Stimulated activated CD4-positive, alpha-beta T cell treated with anti-CD3 and anti-CD28 coated beads, Interleukin-12 subunit alpha, Interleukin-12 subunit beta, amount 100 ng/mL, for 24 hours (primary cell): ENCODE measurements at places on chromosomes 11 and 22.

DNA sequence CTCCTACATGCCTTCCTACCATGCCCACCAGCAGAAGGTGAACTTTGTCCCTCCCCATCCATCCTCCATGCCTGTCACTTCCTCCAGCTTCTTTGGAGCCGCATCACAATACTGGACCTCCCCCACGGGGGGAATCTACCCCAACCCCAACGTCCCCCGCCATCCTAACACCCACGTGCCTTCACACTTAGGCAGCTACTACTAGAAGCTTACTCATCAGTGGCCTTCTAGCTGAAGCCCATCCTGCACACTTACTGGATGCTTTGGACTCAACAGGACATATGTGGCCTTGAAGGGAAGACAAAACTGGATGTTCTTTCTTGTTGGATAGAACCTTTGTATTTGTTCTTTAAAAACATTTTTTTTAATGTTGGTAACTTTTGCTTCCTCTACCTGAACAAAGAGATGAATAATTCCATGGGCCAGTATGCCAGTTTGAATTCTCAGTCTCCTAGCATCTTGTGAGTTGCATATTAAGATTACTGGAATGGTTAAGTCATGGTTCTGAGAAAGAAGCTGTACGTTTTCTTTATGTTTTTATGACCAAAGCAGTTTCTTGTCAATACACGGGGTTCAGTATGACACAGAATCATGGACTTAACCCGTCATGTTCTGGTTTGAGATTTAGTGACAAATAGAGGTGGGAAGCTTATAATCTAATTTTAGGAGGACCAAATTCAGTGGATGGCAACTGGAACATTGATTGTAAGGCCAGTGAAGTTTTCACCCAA, 56.1 kb downstream of the KCNJ1 start:
- no peak for DNase-seq

GRCh38 chr11:46480166-46480726, 88.7 kb upstream of the CHRM4 start:
- no peak for DNase-seq

GRCh38 chr22:48772286-48772907, 1055.3 kb downstream of the BRD1 start:
- DNase-seq, result no peak

DNA sequence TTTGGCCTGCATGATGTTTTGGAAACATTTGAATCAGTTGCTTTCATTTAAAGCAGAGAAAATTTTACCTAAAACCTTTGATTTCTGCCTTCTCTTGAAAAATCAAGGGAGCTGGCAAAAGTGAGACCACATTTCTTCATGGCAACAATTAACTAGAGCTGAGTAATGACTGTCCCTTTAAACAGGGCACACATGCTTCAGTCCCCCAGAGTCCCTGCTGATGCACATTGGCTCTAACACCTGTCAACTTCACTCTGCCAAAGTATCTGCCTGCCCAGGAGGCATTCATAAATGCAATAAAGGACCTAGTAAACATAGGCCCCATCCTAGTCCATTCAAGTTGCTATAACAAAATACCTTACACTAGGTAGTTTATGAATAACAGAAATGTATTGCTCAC, 87.1 kb upstream of the LDLRAD3 start:
- DNase-seq, result no peak

DNA sequence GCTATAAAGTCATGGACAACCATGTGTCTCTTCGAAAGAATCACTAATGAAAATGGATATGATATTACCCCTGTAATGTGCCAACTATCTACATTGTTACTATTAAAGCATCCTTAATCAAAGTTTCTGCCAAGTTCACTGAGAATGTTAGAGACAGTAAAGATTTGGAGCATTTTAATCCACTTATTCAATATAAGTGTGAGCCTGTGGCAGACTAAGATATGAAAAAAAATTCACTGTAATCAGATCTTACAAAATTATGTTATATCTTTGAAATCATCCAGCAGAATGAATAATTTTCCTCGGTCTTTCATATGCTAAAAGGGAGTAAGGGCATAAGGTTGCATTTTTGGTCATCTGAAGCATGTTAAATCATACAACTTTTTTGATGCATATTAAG, 49.9 kb downstream of the MAML2 start:
- no peak for DNase-seq

GRCh38 chr11:22878604-22879003, 18.3 kb upstream of the CCDC179 start:
- no peak for DNase-seq

DNA sequence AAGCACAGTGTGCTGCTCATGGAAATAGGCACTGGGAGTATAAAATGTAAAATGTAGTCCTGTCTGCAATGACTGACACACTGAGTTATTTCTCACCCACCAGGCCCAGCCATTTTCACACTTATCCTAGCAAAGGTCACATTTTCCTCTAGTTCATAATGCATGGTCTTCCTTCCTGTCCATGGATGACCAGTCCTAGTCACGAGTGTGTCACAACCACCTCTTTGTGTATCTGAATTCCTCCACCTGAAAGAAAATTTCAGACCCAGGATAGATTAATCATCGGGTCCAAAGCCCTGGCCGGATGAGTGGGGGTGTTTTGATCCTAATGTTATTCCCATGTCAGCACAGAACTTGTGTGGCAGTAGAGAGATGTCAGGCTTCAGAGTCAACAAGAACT, at the start of gene MRGPRX4:
Gene MRGPRX4, plus strand, starts transcription at position 172 of the 400 bp plus-strand sequence. CDS start 420 bp downstream, outside the sequence.
- DNase-seq, result no peak

DNA sequence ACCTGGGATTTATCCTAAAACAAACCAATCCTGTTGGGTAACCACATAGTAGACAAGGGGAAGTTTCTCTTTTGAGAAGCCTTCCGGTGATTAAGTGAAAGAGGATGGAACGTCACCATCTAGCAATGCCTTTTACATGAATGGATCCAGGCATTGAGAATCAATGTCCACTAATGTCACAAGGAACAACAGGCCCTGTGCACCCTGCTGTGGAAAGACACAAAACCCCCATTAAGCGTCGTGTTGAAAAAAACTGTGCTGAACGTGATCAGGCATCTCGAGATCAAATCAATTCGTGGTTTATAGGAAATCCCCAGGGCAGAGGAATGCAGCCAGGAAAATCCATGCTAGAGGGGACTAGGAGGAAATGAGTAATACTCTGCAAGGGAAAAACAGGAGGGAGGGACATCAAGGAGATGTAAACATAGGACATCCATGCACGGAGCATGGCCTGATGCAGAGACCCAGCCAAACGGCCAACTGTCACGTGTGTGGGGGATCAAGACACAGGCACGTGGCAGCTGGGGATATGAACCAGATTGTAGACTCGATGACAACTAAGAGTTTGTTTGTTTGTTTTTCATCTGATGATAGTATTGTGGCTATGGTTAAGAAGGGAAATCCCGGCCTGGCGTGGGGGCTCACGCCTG, 38.6 kb upstream of the CARS1 start:
- DNase-seq, result no peak

GRCh38 chr22:17629641-17630040, 1.1 kb upstream of the ATP6V1E1 start:
- no peak for DNase-seq

DNA sequence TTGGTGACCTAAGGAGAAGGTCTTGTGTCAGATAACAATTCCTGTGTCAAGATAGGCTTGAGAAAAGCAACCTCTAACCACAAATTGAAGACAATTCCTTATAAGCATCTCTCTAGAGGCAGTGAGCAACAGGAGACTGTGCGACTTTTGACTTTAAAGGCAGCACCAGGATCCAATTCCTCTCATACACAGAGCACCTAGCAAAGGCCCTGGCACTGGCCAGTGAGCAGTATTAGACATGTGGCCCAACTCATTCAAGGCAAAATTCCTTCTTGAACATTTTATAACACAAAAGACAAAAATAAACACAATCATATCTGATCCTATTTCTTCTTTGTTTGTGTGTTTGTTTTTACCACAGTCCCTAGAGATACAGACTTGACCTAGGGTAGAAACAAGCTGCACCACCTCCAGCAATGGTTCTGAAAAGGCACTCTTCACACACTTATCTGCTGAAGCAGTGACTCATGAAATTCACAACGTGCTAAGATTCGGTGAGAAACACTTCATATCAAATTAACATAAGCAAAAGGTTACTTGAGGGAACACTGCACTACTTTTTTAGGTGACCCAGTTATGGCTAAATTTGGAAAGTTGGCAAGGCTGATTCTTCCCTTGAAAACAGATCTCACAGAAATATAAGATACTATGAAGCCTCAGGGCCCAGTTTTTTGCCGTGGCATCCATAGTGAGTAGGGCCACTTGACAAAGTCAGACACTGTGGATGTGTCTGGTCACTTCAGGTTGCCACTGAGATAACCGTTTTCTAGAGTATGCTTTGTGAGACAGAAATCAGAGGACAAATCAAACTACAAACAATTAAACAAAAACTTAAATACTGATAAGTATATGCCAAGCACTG, 1018.9 kb downstream of the DLG2 start:
- DNase-seq, result no peak

GRCh38 chr11:35232891-35233330, 93.9 kb downstream of the CD44 start:
- DNase-seq, result no peak

DNA sequence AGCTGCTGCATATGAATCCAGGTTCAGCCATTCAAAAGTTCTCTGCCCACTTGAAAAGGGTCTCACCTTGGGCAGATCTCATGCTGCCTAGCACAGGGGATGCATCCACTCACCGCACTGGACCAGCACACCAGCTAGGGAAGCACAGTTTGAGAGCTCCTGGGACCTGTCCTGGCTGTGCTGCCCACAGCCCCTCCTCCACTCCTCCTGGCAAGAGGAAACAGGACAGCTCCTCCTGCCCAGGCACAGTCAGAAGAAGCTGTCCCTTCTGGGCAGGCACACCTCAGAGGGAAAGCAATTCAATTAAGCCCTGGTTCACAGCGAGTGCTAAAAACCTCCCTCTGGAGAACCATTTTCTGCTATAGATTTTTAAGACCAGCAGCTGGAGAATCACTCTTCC, 146.7 kb downstream of the ST3GAL4 start:
- DNase-seq, result no peak

DNA sequence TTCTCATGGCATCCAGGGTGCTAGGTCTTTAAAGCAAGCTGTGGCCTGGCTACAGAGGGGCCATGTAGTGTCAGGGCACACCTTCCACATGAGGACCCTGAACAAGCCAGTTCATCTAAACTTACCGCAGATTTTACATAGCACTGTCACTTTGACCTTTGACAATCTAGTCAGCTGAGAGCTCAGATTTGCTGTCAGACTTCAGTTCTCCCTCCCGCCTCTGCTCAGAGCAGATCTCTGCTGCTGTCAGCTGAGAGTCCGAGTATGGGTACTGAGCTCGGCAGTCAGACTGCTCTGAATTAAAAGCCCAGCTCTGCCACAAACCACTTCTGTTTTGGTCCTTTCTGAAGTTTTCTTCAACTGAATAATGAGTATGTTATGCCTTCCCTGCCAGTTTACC, 507.1 kb downstream of the SOX6 start:
- no peak for DNase-seq

- no peak for DNase-seq
Measured at GRCh38 chr11:33885338-33886005, 6.4 kb downstream of the LMO2 start.

DNA sequence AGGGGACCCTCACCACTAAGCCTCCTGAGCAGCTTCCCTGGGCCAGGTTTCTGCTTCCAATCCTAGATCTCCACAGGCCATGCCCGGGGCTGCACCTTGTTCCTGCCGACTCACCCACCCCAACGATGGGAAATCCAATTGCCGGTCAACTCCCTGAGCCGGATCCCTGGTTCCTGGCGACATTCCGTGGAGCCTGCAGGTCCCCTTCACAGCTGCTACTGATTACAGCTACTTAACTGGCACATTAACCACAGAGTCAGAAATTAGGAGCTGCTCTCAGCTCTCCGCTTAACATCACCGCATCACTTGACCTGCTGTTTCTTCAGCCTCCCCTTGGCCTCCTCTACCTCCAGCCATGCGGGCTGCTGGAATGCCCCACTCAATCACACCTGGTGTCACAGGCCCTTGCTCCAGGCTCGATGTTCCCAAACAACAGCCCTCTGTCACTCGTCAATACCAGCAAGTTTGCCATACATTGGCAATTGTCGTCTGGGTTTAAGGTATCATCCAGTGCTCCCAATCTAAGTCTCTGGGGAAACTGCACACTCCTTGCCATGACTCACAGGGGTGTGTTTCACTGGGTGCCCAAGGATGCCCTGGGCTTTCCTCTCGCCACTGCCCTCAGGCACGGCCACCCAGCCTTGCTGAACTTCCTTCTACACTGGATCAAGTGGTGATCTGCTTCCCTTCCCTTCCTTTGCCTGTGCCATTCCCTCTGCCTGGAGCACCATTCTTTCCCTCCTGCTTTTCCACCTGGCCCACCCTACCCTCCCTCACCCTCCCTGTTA, 181.0 kb downstream of the MN1 start:
- no peak for DNase-seq

GRCh38 chr11:11074686-11075335, 217.0 kb upstream of the ZBED5 start:
- no peak for DNase-seq

DNA sequence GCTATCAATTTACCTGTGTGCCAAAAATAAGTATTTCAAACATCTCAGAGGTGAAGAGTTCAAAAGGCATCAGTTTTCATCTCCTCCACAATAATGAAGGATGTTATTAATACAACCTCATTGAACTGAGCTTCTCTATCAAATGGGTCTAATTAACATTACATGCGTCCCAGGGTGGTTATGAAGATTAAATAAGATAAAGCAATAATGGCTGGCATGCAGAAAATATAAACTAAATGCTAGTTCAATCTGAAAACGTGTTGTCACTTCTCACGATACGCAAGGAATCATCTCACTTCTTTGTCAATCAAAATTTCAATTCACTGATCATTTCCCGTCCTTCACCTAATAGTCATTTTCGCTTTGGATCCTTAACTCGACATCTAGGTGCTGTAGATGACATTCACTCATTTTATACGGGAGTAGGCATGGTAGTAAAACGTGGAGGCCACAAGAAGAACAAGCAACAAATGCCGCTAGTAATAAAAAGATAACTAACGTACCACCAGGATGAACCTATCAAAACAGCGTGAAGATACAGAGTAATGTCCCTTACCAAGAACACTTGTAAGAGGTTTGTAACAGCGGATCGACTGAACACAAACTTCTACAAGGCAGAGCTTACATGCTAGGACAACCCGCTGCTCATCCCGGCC, 918 bp downstream of the CHORDC1 start:
- DNase-seq, result no peak

GRCh38 chr11:72039031-72039855, 40.5 kb downstream of the IL18BP start:
- DNase-seq, result no peak

GRCh38 chr11:1573903-1574237, 1.8 kb upstream of the DUSP8 start:
- DNase-seq, result no peak

GRCh38 chr11:80417681-80418080, 976.9 kb upstream of the TENM4 start:
- DNase-seq, result no peak

GRCh38 chr11:78878631-78879030, 304.0 kb upstream of the NARS2 start:
- no peak for DNase-seq

GRCh38 chr11:5317292-5317691, 6.8 kb downstream of the OR51B2 start:
- DNase-seq, result no peak

DNA sequence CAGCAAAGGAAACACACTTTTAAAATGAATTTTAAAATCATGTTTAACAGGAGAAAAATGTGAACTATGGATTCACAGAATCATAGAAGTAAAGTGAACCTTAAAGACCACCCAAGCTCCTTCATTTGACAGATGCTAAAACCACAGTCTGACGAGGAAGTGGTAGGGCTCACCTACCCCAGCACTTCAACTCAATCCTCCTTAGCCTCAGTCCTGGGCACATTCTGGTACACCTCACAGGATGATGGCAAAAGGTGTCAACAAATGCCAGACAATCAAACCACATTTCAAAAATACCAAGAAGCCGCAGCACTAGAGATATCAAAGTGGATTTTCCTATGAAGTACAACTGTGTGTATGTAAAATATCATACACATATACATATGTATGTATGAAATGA, 43.1 kb downstream of the PITPNB start:
- DNase-seq, result no peak
